Activated CD4-positive, alpha-beta T cell treated with anti-CD3 and anti-CD28 coated beads for 36 hours (primary cell): ENCODE measurements at places on chromosomes 16 and 17. TPM values are rescaled to one million over a fixed set of nuclear protein-coding genes. Genes with fewer than 3 reads are reported as not detected.
A peak's percentile ranks its signal among the peaks of the same experiment; 100 is the strongest.

GRCh38 chr17:37064956-37065355 lies 116.2 kb downstream of the AATF start:
- DNase-seq: no peak
- no peak overlapping the region for H3K27ac ChIP-seq

GRCh38 chr17:77395501-77396048 lies 254.8 kb downstream of the SEC14L1 start:
- H3K4me1 ChIP-seq: peaks cover 84% of the 10 kb centered on the region
- DNase-seq: no peak
- H3K27me3 ChIP-seq: no peaks in the 10 kb centered on the region

- H3K4me1 ChIP-seq: no peaks in the 10 kb centered on the region
- H3K4me3 ChIP-seq: no peak overlapping the region
- H3K36me3 ChIP-seq: no peaks in the 10 kb centered on the region
- H3K27ac ChIP-seq: no peak overlapping the region
- peaks cover 3% of the 10 kb centered on the region for H3K27me3 ChIP-seq
These were observed 13.2 kb downstream of the C17orf50 start for GRCh38 chr17:35773679-35774425.

DNA sequence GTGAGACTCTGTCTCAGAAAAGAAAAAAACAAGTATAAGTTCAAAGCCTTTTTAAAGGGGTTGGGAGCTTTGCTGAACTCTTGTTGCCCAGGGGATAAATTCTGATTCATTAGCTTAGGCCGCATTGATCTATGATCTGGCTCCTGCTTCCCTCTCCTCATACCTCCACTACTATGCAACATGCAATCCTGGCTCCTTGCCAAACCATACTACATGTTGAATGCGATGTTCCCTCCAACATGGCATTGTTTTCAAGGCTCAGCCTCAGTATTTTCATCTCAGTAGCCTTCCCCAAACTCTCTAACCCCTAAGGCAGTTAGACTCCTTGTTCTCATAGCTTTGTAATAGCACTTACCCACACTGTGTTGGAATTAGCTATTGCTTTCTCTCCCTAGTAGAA lies 6.2 kb downstream of the REXO5 start:
- H3K4me1 ChIP-seq: peaks cover 14% of the 10 kb centered on the region
- no peak overlapping the region for H3K27ac ChIP-seq
- H3K4me3 ChIP-seq: no peak overlapping the region
- DNase-seq: no peak
- no peaks in the 10 kb centered on the region for H3K27me3 ChIP-seq
- H3K36me3 ChIP-seq: peaks cover 11% of the 10 kb centered on the region

- no peaks in the 10 kb centered on the region for H3K36me3 ChIP-seq
- no peaks in the 10 kb centered on the region for H3K27me3 ChIP-seq
These were observed 72.7 kb downstream of the SOX9 start for GRCh38 chr17:72193391-72194106.

DNA sequence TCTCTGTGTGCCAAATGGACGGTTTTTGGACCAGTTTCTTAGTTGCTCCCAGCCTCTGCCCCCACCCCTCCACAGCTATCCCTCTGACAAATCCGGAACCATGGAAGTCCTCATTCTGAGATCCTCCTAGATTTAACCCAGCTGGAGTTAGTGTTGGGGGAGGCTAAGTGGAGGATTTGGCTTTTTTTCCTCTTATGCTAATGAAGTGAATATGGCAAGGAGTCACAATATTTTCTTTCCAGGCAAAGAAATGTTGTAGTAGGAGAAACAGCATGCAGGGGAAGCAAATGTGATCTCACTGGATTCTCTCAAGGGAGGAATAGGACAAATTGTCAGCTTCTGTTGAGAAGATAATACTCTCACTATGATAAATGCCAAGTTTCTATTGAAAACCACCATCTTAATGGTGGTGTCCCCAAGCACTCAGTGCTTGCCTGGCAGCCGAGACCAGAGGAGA lies 159.5 kb downstream of the MSI2 start:
- H3K36me3 ChIP-seq: peaks cover 17% of the 10 kb centered on the region
- no peak overlapping the region for H3K4me3 ChIP-seq
- peaks cover 14% of the 10 kb centered on the region for H3K4me1 ChIP-seq
- H3K27me3 ChIP-seq: no peaks in the 10 kb centered on the region

- peak; percentile 77 for DNase-seq
- H3K27me3 ChIP-seq: no peaks in the 10 kb centered on the region
- H3K36me3 ChIP-seq: peaks cover 43% of the 10 kb centered on the region
- peak overlapping the region; percentile 90 for H3K4me3 ChIP-seq
- H3K27ac ChIP-seq: peak overlapping the region; percentile 97
These were observed 468 bp downstream of the IL4R start for GRCh38 chr16:27314161-27314723.

GJC1 gene
- total RNA-seq: 3.7 TPM

ENPP7 gene
- not detected for total RNA-seq

PRR35 gene
- not detected for total RNA-seq

PRKCA gene
- total RNA-seq: 77.0 TPM
